ENCODE measurements at places on chromosomes 11 and 22.

GRCh38 chr11:92545906-92546471, 321.4 kb downstream of the FAT3 start:
- no peak for DNase-seq

GRCh38 chr11:43467958-43468357, 109.2 kb downstream of the TTC17 start:
- DNase-seq = no peak

GRCh38 chr22:17232406-17232805, 13.2 kb upstream of the ADA2 start:
- no peak for DNase-seq

- no peak for DNase-seq
Observed at GRCh38 chr22:17684245-17684644, 45.7 kb downstream of the BCL2L13 start.
